ENCODE measurements at places on chromosomes 1 and 21.
A peak's percentile ranks its signal among the peaks of the same experiment; 100 is the strongest.

DNA sequence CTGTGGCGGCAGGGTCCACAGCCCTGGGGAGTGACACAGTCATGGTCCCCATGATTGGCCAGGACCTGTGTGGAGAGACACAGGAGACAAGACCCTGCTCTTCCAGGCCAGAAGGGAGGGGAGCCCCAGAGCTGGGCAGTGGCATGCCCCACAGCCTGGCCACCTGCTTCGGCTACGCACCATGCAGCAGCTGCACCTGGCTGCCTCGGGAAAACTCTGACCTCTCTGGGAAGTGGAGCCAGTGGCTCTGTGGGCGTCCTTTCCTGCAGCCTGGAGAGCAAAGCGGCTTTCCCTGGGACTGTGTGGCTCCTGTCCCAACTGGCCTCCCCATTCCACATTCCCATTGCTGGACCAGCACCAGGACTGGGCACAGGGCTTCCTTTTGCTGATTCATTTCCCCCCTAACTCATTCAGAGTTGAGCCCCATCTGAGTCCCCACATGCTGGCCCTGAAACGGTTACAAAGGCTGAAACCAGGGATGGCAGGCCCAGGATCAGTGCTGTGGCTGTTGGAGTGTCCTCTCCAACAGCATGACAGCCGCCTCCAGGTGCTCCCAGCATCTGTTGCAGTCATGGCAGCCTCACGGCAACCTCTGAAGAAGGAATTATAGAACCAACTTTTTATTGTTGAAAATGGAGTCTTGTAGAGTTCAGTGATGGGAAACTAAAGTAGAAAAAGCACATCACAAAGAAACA is 15.0 kb downstream of the OXCT2 start:
- DNase-seq: no peak

DNA sequence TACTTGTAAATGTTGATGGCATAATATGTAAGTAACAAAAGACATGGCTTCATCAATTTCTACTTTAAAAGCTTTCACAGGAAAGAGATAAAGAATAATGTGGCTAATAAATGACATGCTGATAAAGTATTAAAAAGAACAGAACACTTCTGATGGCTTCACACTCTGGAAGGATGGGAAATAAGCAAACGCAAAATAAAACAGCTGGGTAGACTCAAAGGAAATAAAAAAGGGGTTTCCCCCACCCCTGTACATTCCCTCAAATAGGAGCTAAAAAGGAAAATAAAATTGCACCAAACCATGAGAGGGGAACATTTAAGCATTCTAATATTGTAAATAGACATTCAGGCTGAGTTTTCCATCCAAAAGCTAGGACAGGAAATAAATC is 27.0 kb upstream of the DYRK1A start:
- DNase-seq: no peak

DNA sequence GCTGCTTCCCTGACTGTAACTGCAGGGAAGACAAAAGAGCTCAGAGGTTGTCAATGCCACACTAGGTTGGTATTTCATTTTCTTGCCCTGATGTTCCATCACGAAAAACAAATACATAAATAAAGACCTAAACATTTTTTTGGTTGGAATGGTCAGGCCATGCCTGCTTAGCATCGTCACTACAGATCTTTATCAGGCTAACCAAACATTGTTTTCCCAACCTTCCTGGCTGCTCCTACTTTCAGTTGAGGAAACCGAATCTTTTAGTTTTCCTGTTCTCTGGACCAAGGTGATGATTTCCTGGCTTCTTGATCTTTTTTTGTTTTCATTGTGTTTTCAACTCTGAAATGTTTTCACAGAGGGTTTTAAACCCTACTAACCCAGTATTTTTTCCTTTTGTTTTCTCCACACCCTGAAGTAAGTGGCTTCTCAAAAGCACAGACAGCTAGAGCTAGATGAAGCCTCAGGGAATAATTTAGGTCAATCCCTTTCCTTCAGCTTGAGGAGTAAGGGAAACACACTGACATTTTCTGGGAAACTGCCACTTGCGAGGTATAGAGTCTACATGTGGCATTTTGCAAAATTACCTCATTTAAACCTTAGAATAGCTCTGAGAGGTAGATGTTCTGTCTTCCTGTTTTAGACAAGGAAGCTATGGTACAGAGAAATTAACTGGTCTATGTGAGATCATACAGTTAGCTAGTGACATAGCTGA is 67.2 kb upstream of the CNN3 start:
- no peak for DNase-seq

GRCh38 chr1:21939650-21940374 is 2.7 kb upstream of the HSPG2 start:
- DNase-seq: peak; percentile 58

GRCh38 chr1:238143038-238143437 is 252.3 kb upstream of the ZP4 start:
- no peak for DNase-seq

DNA sequence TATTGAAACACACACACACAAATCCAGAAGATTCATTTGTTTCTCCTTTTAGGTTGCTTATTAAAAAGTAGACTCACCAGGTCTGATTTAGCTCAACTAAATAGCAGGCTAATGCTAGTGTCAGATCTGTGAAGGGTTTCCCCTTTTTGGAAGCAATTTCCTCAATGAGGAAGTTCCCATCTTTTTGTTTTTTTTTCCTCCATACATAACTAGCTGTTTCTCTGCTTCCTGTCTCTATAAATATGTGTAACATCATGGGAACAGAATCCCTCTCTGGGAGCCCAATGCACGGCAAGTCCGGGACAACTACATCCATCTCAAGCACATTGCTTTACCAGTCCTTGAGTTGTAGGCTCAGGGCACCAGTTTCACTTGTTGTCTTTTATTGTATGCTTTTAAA is 1421.1 kb downstream of the PLA2G4A start:
- DNase-seq: no peak

DNA sequence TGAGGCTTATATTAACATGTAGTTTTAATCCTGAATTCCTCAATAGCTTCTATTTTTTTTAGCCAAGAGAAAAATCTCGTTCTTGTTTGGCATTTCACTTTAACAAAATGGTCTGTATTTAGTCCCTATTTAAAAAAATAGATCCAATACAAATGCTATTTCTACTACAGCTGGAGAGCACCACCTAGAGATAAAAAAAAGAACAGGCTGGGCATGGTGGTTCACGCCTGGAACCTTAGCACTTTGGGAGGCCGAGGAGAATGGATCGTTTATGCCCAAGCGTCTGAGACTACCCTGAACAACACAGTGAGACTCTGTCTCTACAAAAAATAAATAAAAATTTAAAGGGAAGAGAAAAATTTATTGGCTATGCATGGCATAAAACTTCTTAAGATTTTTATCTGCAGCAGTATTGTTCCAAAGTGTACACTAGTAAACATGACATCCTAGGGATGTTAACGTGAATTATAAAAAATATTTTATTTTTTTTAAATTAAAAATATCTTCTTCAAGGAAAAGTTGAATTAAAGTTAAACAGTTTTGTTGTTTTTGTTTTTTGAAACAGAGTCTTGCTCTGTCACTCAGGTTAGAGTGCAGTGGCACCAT is 4.4 kb downstream of the ST7L start:
- DNase-seq: no peak

GRCh38 chr1:187627516-187627915 is 798.8 kb downstream of the PLA2G4A start:
- DNase-seq: no peak

DNA sequence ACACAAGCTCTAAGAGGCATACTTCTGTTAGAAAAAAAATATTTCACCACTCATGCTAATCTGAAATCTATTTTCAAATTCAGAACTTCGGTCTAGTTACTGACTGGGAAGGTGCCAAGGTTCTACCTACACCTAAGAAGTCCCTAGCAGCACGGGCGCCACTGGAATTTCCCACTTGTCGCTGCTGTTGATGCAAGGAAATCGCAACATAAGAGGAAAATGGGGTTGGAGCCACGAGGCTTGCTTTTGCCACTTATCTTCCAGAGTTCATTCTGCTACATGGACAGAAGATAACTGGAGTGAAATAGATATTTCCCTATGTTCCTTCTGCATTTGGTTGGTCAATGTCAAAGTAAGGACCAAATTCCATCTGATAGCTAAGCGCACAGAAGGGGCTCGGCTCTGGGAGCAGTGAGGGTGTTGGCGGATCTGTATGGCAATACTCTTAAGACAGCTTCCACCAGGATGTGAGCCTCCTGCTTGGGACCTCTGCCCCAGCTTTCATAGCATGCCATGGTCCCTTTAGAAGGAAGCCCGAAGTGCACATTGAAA is 47.2 kb downstream of the RCAN1 start:
- no peak for DNase-seq

DNA sequence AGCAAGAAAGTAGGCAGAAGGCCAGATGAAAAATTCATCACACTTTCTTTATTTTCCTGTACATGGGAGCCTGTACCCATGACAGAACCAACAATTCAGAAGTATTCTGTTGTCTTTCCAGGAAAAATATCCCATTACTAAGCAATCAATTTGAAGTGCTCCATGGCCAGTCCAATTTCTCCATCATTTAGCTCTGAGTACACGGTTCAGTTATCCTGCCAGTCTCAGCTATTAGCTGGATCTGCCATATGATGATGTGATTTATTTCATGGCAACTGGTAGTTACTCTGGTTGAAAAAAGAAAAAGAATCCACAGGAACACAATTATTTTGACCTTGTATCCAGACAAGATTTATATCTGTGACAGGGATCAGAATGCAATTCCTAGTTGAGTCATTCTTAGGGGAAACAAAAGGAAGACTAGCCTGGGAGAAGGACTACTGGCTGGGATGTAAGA is 70.6 kb upstream of the GORAB start:
- no peak for DNase-seq

DNA sequence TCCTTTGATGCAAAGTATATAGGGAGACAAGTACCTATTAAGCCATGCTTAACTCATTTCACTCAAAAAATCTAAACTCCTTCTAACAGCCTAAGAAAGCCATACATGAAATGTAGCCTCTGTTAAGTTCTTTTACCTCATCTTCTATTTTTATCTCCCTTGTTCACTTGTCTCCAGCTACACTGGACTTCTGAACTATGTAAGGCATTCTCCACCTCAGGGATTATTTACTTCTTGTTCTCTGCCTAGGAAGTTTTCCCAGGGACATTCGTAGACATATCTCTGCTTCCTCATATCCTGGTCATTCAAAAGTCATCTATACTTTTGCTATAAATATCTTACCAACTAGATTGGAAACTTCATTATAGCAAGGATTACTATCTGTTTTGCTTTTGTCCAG is 96.9 kb downstream of the COP1 start:
- DNase-seq: no peak

DNA sequence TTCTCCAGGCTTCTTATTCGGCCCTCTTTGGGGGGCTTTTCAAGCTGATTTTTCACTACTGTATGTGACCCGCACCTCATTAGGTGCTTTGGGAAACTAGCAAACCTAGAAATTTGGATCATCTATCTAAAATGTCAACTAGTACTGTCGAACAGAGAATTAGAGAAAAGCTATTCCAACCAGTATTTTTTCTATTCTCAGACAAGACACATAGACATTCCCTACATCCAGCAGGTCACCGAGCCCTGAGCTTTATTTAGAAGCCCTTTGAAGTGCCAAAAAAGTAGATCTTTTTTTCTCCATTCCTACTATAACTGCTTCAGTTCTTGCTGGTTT is 310 bp upstream of the SSR2 start:
- no peak for DNase-seq

GRCh38 chr1:61441723-61442262 is 283.1 kb downstream of the TM2D1 start:
- DNase-seq: no peak

DNA sequence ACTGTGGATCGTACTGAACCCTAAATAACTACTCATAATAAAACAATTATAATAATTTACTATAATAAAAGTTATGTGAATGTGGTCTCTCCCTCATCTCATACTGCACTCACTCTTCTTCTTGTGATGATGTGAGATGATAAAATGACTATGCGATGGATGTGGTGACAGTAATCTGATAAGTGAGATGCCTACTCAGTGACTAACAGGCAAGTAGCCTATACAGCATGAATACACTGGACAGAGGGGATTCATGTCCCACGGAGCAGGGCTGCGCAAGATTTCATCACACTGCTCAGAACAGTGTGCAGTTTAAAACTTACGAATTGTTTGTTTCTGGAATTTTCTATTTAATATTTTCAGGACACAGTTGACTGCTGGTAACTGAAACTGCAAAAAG is 304.0 kb downstream of the DUSP10 start:
- DNase-seq: no peak

DNA sequence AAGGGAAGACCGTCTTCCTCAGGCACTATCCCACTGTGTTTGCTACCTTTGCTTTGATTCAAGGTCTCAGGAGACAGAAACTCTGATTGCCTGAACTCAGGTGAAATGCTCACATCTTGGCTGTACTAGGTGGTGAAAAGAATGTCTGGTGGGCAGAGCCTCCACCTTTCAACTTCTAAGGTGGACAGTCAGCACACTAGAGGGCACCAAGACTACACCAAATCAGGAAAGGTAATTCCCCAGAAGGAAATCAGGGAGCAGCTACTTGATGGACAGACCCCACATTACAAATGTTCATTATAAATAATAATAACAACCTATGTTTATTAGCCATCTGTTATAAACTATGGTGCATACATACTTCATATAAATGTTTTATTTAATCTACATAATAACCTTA is 220.9 kb downstream of the ATG4C start:
- no peak for DNase-seq

DNA sequence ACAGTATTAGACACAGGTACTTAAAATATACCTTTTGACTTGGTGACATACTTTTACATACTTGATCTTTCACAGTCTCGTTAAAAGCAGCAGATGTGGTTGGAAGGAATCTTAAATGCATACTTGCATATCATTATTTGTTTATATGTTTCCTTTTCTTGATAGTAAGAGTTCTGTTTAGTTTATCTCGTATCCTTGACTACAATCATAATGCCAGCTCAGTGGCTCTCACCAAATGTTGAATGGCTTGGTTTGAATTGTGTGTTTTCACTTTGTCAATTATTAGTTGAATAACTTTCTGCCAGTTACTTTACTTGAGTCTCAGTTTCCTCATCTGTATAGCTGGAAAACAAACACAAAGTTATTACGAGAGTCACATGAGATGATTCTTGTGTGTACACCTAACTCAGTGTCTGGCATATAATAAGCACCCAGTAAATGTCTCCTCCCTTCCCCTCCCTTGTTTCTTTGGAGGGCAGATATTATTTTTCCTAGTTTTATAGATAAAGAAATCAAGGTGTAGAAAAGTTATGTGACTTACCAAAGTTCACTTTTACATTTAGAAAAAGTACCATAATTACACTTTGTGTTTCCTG is 131.6 kb upstream of the IVNS1ABP start:
- no peak for DNase-seq

GRCh38 chr1:43253876-43254275 is 15.9 kb upstream of the TMEM125 start:
- DNase-seq: no peak

DNA sequence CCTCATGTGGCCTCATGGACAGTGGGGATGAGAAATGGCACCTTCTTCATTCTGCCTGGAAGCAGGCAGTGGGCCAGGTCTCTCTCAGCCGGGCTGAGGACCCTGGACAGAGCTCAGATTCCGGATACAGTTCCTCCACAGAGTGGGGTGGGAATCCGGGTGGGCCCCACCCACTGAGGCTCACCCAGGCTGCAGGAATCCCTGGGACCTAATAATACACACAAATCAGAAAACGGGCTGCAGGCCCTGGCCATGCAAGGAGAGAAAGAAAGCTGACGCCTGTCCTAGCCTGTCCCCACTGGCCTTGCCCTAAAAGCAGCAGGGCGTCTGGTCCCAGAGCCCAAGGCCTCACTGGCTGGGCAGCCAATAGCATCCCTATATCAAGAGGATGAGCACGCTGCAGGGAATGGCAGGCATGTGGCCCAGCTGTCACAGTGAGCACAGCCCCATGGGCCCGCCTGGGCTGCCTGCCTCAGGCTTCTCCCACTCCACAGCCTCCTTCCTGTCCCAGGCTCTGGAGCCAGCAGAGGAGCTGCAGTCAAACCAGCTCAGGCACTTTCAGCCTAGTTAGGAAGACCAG is 25.3 kb downstream of the ACTA1 start:
- DNase-seq: no peak
